SHP77 (cell line): ENCODE measurements at places on chromosomes 1 and 21.

DNA sequence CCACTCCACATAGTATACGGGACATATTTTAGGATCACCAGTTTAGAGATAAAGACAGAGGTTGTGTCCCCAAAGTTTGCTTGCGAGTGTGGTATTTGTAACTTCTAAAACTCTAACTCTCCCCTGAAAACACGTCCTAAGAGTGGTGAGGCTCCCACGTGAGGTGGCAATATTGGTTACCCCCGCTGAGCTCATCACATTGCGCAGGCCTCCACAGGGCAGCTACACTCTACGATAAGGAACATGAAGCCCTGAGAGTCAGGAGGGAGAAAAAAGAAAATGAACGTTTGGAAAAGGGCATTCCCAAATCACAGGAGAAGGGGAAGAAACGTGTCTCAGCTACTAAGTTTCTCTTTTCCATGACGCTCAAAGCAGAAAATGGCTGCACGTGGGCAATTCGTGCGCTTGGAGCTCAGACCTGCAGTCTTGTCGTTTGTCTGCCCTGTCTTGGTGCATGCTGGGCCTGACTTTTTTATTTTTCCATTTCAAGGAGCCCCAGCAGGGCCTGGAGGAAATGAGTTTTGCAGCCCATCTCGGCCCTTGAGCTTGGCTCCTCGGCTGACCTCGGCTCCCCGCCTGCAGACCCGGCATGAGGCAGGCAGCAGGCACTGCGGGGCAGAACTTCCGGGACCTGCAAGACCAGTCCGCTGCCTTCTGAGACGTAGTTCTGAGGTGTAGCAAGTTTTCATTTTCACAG, 25.7 kb downstream of the ERG start:
- no peak for DNase-seq

- DNase-seq = no peak
These were observed 42.0 kb downstream of the FCRL3 start for GRCh38 chr1:157658571-157658970.

GRCh38 chr1:109906160-109906838, 4.3 kb upstream of the CSF1 start:
- no peak for DNase-seq

- no peak for DNase-seq
These were observed 95.1 kb upstream of the ESRRG start for GRCh38 chr1:216818284-216818683.

GRCh38 chr1:207316141-207316540, 5.3 kb upstream of the CD55 start:
- no peak for DNase-seq

- DNase-seq = no peak
These were observed 43.1 kb downstream of the AGPAT3 start for GRCh38 chr21:43908167-43908566.

- no peak for DNase-seq
These were observed 12.0 kb upstream of the CCDC190 start for GRCh38 chr1:162872981-162873380.

- DNase-seq = no peak
These were observed 689.2 kb downstream of the MATN1 start for GRCh38 chr1:30034105-30034626.

DNA sequence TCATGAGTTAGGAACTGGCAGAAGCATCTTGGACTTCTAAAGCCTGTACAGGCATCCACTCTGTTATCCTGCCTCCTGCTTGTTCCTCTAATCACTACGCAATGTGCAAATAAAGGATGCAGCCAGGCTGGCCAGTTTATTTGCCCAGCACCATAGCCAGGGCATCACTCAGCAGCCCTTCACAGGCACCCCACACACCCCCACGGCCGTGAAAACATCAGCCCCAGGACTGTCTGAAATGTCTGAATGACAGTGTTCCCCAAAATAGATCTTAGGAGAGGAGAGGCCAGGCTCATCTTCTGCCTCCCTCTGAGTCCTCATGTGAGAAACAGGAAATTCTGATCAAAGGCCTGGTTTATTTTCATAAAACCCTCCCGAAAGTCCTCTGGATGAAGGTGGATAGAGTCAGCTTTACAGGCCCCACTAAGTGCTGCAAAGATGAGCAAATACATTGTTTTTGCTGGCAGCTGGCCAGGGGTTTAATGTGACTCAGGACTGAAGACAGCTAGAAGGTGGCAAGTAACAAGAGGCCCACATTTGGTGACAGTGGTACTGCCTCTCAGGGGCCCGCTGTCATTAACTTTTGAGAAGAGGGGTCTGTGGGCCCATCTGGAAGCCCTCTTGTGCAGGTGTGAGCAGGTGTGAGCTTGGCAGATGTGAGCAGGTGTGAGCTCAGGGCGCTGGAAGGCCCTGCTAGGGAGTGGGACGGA, 32.9 kb downstream of the GRHL3 start:
- peak; percentile 65 for DNase-seq

DNA sequence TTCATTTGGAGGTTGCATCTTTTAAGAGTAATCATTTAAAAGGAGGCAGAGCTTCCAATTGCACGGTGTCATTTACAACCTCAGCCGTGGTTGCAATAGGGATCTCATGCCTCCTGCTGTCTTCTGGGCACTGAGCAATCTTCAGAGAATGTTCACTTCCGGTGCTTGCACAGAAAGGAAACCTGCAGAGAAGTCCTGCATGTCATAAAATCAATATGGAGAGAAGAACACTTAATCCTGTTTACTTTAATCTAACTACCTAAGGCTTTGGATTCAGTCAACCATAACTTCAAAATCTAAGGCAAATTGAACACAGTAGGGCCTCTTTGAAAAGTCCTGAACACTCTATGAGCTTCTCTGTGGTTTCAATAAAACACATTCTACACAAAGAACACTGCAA, 11.3 kb upstream of the MAP10 start:
- DNase-seq = peak; percentile 1

GRCh38 chr1:201883786-201884185, 4.9 kb upstream of the SHISA4 start:
- DNase-seq = no peak
